Naive B cell (primary cell): ENCODE measurements at places on chromosomes 6 and 20.

DNA sequence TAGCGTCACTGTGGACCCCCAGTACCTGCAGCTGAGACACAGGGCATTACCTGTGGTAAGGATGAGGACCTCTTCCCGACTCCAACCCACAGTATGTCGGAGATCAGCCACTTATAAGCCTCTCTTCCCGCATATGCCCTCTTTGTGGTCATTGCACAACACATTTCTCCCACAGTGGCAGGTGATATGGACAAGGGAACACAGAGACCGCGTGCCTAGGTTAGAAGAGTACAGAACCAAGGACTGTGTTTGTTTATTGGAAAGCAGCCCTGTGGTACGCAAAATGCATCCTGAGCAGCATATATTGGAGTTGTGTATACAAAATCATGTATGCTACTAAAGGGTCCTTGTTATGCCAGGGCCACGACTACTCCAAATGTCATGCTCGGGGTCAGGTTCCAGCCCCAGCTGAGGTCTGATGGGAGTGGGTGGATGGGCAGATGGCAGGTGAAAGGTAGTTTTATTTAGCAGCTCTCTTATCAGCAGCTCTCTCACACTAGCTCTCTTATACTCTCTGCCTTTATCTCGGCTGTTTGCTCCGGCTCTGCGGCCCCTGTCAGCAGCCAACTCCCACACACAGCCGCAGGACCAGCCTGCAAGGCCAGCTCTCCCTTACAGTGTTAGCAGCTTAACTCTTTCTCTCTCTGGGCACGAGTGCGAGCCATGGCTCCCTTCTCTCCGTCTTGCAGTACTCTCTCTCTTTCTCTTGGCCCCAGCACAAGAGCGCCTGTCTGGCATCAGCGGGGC is 569.0 kb downstream of the KIF16B start:
- no peak for DNase-seq

GRCh38 chr6:11615214-11615602 is 77.7 kb downstream of the TMEM170B start:
- no peak for DNase-seq

DNA sequence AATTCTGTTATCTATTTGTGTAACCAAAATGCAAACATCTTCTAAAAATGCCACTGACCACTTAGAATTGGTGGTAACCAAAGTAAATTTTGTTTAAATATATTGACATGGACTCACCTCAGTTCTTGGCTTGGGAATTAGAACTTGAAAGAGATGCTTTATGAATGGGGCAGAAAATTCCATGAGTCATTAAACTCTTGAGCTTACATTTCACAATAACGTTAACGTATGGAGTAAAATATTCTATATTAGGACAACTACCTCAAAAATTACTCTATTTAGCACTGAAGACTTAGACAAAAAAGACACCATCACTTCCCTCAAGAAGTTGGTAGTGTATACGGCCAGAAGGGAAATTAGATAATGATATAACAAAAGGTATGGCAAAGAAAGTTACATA is 752.2 kb upstream of the MARCKS start:
- DNase-seq: no peak

DNA sequence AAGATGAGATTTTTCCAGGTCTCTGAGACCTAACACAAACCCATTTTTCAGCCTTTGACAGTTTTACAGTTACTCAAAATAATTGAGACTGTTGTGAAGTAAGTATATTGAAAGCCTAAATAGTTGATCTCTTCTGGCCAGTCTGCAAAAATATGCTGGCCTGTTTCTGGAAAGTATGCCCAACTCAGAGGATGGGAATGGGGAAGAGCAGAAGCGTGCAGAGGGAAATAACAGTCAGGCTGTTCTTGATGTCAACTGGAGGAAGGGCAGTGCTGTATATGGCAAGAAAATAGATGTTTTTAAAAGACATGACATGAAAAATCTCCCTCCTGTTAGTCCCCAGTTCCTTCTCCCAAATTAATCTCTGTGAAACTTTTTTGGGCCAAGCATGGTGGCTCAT is 3.8 kb downstream of the GID8 start:
- DNase-seq: no peak

DNA sequence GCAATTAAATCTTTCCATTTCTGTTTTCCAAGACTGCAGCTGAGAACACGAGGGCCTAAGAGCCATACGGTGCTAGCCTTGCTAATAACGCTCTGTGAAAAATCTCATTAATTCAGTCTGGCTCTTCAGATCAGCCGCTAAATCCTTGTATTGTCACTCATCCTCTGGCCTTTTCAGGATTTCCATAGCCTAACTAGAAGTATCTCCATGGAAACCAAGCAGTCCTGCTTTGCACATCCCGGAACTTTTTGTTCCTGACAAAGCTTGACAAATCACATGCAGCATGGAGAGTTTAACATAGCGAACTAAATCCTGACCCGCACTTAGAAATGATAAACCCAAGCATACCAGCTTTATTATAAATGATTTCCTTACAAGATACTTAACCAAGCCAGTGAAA is 383.7 kb downstream of the CD83 start:
- DNase-seq: no peak

DNA sequence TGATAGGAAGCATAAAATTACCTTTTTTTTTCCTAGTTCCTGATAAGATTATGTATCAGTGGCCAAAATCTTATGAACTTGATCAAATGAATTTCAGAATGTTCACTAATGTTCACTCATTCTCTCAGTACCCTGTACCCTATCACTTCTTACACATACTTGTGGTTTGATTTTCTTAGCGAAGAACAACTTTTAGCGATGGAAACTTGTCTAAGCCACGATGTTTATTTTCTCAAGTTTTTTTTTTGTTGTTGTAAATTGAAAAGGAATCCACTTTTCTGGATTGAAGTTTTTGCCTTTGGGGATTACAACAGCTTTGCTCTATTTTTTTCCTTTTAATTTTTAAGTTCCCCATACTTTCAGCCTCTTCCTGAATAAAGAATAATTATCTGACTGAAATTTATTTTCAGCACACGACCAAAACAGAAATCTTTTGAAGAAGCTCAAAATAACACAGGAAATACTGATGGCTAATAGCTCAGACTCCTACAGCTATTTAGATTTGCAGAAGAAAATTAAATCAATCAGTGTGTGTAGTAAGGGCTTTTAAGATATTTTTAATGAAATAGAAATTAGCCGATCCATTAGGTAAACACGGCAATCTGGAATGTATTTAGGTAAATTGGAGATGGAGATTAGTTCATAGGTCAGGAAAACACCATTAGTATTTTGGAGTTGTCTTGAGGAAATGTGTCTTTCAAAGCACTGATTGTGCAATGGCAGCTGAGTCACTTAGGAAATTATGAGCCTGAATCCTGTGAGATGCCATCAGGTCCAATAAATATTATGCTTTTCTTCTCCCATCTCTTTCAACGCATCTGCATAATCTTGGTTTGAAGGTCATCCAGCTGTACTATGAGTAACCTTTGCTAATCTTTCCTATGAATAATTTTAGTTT is 217.5 kb downstream of the GJA1 start:
- no peak for DNase-seq

DNA sequence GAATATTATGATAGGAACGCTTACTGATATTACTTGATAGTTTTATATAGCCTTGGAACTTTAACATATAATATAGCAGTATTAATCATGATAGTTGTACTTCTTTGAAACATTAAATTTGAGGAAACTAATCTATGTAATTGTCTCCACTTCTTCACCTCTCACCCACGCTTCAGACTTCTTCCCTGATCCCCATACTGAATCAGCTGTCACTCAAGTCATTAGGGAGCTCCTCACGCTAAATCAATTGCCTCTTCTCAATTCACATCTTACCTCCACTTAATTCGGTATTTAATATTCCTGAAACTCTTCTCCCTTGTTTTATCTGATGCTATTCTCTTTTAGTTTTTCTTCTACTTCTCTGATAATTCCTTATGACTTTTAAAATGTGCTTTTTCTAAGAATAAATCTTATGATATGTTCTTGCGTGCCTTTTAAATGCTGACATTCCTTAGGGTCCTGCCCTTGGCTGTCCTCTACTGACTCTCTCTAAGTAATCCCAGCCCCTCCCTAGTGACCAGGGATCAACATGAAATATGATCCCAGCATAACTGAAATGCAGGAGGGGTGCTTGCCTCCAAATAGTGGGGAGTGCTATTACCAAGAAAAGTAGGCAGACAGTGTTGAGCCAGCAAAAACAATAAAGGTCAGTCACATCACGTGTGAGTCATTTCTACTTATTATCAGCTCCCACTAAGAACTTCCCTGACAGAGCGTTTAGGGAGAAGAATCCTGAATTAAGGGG is 9.9 kb downstream of the ANKRD66 start:
- DNase-seq: no peak
